Occipital lobe (tissue), 3 donors: ENCODE measurements at places on chromosomes 2 and 18.

- DNase-seq: no peak
Observed at GRCh38 chr2:187138265-187138664, 289.3 kb upstream of the ZSWIM2 start.

DNA sequence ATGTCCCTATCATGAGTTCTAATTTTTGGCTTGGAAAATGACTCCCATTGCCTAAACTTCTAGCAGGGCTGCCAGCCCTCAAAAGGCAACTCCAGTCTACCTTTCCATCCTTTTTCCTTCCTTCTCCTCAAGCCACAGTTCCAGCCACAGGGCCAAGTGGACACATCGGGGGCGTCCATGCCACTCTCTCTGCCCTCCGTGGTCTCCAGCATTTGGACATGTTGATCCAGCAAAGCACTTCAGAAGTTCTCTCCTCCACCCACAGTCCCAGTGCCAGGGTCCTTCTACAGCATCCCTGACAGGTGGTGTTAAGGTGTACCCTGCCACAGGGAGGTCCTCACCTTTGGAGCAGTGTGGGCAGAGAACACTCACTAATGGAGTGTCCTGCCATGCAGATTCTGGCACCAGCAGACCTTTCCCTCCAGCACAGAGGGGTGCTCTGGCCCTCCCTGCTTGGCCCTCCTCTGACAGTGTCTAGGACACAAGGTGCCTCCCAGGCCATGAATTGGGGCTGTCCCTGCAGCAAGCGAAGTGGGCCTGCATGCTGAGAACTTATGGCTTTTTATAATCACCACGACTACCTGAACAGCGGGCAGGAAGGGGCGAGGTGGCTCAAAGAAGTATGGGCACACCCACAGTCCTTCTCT, 1.6 kb upstream of the FABP1 start:
- no peak for DNase-seq

DNA sequence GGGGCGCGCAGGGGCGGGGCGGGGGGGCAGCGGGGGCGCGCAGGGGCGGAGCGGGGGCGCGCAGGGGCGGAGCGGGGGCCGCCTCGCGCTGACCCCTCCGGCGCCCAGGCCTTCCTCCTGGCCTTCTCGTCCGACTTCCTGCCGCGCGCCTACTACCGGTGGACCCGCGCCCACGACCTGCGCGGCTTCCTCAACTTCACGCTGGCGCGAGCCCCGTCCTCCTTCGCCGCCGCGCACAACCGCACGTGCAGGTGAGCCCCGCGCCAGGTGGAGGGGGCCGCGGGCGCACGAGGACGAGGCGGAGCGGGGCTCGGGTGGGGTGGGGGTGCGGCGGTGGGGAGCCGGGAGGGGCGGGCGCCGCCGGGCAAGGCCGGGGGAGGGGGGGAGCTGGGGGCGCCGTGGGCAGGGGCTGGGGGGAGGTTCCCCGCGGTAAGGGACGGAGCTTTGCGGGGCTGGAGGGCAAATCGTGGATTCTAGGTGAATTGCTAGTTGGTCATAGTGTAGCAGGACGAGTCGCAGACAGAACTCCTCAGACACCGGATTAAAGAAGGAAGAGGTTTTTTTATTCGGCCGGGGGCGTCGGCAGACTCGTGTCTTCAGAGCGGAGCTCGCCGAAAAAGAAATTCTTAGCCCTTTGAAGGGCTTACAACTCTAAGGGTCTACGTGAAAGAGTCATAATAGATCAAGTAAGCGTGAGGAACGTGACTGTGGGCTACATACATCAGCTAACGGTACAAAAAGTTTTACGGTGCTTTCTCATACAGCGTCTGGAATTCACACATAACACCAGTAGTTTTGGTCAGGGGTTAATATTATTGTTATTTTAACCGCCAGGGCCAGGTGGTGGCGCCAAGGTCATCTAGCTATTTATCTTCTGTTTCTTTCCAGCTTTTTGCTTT, 29.9 kb downstream of the ANO7 start:
- no peak for DNase-seq

- no peak for DNase-seq
Observed at GRCh38 chr2:20670315-20671035, 3.5 kb downstream of the GDF7 start.

- DNase-seq: no peak
Observed at GRCh38 chr2:60531701-60532133, 21.7 kb downstream of the BCL11A start.

DNA sequence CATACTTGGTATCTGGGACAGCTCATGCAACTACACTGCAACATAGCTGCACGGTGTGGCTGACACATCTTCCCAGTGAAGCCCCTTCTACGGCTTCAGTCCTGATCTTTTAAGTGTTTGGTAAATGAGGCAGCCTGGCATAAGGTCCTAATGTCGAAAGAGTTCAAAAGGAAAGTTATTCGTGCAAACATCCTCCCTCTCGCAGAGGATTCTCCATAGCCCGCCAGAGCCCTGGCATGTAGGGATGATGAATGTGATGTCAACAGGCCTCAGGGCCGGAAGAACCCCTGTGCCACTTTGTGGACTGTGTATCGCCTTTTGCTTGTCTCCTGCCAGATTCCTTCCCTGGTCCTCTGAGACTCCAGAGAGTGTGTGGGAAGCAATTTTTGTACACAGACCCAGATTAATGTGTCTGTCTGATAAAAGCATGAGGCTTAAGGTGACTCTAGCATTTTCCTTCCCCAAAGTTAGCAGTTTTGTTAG, 88.5 kb downstream of the SOCS6 start:
- no peak for DNase-seq

DNA sequence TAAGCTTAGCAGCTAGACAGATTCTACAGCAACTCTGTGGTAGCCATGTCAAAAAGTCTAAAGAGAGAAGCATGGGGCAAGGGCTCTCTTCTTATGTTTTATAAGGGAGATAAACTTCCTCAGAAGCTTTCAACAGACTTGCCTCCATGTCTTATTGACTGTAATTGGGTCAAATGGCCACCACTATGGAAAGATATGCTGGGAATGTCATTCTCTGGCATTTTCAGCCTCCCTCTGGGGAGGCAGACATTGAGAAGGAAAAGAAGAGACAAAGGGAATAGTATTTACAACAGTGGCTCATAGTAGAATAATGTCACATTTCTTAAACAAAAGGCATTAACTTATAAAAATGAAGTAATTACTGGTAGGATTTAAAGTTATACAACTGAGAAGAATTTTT, 1964.5 kb upstream of the PIK3C3 start:
- no peak for DNase-seq

GRCh38 chr2:176683618-176684111, 414.4 kb downstream of the MTX2 start:
- DNase-seq: no peak

DNA sequence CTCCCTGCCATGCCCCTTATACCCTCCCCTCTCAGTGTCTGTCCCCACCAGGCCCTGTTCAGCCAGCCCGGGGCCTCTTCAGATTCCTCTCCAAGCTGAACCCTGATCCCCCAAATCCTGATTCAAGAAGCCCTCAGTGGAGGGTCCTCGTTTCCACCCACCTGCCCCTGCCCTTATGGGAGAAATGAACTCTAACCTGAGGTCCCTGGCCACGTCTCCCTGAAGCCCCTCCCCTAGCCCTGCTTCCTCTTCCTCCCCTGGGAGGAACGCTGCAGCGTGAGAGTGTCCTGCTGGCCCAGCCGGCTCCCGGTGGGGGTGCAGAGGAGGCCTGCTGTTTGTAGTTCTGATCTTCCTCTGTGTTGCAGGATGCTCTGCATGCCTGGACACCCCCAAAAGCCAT, 56.7 kb upstream of the GLI2 start:
- DNase-seq: no peak

DNA sequence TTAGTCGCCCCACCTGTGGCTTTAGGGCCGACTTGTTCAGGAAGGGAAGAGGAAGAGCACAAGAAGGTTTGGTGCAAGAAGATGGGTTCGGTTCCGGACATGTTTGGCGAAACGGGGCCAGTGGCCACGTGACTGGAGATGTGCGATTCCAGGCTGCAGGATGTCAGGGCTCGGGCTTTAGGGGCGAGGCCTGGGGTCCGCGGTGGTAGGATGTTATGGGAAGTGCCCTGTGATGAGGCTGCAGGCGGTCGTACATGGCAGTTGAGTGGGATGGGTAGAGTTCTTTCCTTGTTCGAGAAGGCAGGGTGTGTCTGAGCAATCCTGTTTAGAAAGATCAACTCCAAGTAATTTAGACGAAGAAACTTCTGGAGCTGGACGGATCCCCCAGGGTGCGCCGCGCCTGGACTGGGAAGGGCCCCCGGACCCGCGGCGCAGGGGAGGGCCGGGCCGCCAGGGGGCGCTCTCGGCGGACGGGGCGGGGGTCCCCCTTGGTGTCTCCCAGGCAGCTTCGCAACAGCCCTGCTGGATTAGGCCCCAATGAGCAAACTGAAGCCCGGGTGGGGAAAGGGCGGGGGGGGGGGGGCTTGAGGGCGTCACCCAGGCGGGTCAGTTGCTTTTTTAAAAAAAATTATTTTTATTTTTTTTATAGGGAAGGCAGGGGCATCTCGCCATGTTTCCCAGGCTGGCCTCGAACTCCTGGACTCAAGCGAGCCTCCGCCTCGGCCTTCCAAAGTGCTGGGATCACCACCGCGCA, 17.2 kb upstream of the SDC1 start:
- no peak for DNase-seq

DNA sequence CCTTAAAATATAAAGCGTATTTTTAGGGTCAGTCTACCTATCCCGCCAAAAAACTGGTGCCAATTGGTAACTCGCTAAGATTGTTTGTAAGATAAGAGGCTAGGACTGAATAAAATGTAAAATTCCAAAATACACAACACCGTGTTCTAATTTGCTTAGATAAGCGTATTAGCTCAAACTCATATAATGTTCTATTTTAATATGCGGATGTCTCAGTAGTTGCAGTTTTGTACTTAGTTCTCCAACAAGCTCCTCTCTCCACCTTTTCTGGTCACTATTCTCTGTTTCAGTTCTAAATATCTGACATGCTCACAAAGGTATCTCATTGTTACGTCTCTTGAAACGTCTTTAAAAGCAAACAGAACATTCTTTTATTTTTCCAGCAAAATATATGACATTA, 24.0 kb downstream of the NETO1 start:
- no peak for DNase-seq

DNA sequence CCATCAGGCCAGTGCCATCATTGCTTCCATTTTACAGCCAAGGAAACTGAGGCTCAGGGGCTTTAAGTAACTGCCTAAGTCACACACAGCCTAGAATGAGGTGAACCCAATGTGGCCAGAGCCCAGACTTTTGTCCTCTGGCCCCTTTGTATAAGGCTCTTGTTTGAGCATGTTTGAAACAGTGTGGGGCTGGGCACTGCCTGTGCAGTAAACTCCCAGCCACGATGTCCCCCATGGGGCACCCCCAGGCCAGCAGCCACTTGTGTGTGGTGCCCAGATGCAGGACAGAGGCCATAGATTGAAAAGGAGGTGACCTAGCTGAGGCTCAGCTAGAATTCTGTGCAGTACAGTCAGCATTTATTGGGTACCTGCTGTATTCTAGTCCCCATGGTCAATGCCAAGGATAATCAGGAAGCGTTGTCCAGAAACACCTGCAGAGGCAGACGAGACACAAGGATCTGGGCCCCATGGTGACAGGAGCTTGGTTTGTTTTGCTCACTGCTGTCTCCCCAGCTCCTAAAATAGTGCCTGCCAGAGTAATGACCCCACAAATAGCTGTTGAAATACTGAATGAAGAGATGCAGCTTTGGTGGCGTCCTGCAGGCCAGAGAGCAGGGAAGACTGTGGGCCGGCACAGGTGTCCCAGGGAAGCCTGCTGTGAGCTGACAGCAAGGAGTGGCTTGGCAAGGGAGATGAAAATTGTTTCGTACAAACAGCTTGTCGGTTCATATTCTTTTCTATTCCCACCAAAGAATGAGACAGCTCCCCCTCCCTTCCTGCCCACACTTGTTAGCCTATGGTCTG, 160.7 kb downstream of the LDLRAD4 start:
- DNase-seq: no peak

GRCh38 chr2:15031745-15032240, 399.3 kb downstream of the LRATD1 start:
- no peak for DNase-seq

GRCh38 chr18:44096016-44096415, 584.7 kb upstream of the SETBP1 start:
- no peak for DNase-seq

GRCh38 chr2:155770516-155770915, 562.0 kb downstream of the NR4A2 start:
- no peak for DNase-seq

DNA sequence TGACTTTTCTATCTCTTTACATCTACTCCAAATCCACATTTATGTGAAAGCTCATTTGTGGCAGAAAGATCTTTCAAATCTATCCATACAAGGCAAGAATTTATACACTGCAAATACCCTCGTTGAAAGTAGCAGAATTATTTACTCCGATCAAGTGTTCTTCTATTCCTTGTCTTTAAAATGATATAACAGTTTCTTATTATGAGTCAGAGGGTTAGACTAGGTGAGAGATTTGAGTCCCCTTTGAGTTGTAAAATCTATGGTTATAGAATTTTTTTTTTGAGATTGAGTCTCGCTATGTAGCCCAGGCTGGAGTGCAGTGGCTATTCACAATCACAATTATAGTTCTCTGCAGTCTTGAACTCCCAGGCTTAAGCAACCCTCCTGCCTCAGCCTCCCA, 5.6 kb upstream of the GREB1 start:
- DNase-seq: no peak

DNA sequence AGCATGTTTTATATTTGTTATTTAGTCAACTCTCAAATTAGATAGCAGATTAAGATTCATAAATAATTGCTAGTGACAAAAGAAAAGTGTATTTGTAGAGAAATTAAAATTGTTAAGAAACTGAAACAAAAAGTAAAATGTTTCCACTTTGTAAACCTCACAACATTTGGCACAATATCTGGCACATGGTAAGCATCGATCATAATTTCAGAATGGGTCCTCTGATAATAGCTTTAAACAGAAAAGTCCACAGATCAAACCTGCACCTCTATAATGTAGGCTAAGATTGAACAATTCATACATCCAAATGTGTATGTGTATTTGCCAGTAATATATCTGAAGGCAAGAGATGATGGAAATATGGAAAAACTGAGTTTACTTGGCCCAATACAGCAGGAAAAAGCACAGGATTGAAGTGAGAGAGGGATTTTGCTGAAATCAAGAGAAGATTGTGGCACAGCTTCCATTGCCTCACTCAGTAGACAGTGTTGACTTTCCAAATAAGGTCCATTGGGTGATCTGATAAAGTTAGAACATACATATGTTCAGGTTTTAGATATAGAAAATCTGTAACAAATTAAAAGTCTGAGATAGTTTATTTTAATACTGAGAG, 39.4 kb downstream of the COBLL1 start:
- DNase-seq: no peak
